ENCODE measurements at places on chromosomes 1 and 21. TPM values are rescaled to one million over a fixed set of nuclear protein-coding genes. Genes with fewer than 3 reads are reported as not detected.

DNA sequence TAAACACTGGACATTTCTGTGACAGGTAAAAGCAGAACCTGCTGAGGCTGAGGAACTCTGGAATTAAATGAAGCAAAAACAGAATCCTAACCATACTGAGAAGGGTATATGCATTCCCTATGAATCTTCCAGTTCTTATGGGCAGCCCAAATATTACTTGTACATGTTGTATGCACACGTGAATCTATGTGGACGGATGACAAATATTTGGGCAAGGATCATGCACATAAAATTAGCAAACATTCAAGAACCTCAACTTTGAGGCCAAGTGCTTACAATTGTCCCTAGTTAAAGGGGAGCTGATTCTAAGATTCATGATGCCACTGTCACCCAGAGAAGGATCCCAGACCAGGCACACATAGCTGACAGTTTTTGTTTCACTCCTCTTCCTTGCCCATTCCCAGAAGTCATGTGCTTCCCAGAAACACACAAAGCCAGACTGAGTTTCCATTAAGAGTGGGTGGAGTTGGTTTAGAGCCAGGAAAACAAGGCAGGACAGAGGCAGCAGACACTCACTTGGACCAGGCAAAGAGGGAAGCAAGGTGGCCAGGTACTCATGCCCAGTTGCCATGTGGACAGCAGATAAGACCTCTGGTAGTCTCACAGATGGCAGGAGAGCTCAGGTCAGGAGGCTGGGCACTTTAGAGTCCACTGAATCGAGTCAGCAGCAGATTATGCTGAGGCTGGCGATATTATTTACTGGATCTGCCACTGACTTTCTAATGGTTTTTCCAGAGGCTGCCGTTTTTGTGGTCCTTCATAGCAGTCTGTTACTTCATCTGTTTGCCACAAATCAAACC, 25.6 kb downstream of the AK2 start:
- DNase-seq = no peak

- DNase-seq = no peak
Observed at GRCh38 chr1:164858096-164858632, 299.2 kb downstream of the PBX1 start.

GRCh38 chr1:156744786-156745419, 4.0 kb upstream of the MRPL24 start:
- DNase-seq = no peak

GRCh38 chr21:38950435-38951094, 144.8 kb downstream of the ETS2 start:
- DNase-seq = no peak

GRCh38 chr1:234755449-234755863, 145.5 kb upstream of the IRF2BP2 start:
- no peak for DNase-seq

DNA sequence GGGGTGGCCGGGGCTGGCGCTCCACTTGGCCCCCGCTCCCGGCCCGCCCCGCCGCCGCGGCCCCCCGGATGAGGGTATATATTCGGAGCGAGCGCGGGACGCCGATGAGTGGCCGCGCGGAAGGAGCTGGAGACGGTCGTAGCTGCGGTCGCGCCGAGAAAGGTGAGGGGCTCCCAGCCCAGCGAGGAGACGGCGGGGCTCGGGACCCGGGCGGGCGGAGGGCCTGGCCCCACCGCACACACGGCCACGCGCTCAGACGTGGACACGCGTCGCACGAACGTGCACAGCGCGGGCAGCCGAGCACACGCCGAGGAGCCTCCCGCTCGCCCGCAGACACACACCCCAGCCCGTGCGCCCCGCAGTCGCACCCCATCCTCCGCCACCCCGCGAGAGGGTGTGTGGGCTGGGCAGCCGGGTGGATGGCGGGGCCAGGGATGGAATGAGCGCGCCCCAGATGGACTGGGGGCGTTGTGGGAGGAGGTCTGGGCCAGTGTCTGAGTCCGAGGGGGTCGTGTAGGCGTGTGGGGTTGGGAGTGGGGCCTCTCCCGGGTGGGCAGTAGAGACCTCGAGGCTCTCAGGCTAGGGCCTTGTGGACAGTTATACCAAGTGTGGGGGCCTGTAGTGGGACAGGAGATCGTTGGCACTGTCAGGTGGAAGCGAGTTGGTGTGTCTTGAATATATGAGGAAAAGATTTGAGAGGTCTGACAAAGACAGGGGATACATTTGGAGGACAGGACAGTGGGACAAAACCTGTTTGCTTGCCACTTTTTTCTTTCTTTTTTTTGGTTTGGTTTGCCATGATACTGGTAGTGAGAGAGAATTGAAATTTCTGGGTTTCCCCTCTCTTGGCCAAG, at the start of gene UAP1:
Gene UAP1, plus strand, starts transcription at position 107 of the 854 bp plus-strand sequence. CDS start 4,347 bp downstream, outside the sequence.
- DNase-seq = no peak

DNA sequence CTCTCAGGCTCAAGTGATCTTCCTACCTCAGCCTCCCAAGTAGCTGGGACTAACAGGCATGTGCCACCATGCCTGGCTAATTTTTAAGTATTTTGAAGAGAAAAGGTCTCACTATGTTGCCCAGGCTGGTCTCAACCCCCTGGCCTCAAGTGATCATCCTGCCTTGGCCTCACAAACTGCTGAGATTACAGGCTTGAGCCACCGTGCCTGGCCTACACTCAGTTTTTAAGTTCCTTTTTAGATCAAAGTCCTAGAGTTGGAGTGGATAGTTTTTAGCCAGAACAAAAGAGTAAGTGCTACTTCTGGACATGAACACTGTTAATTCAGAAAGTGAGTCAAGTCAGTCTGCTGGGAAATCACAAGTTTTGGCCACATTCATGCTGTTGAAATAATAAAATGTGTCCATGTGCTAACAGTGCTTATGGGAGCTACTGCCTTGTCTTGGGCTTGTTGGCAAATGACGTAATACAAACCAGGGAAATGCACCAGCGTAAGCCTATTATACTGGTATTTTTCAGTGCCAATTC, 84.2 kb downstream of the NDUFS5 start:
- no peak for DNase-seq

The SLC22A15 gene
- 9.3 TPM for polyA plus RNA-seq

The SPAG17 gene
- 0.52 TPM for polyA plus RNA-seq

The SIM2 gene
- 0.03 TPM for polyA plus RNA-seq

The ADAMTSL4 gene
- polyA plus RNA-seq = 22.8 TPM

The MCL1 gene
- 105 TPM for polyA plus RNA-seq

The SMCP gene
- polyA plus RNA-seq = 0.08 TPM

The LRRC38 gene
- 0.03 TPM for polyA plus RNA-seq

Data from keratinocyte (primary cell).